Ureter (tissue), 1 donor: ENCODE measurements at places on chromosomes 3 and 15.

DNA sequence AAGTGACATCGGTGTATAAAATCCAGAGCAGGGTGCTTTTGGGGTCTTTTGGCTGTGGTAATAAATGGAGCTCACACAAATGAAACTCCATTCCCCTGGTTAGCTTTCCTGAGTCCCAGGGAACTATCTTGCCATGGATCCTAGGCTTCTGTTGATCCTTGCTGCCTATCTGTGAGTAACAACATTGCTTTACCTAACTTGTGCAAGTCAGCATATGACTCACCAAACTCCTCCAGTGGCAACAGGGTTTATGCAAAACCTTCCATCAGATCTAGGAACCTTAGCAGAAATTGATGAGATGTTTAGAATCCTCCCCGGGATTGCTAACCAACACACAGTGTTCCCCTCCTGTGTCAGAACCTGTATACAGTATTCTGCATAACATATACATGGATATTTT is 105.4 kb downstream of the SCAPER start:
- no peak for DNase-seq

DNA sequence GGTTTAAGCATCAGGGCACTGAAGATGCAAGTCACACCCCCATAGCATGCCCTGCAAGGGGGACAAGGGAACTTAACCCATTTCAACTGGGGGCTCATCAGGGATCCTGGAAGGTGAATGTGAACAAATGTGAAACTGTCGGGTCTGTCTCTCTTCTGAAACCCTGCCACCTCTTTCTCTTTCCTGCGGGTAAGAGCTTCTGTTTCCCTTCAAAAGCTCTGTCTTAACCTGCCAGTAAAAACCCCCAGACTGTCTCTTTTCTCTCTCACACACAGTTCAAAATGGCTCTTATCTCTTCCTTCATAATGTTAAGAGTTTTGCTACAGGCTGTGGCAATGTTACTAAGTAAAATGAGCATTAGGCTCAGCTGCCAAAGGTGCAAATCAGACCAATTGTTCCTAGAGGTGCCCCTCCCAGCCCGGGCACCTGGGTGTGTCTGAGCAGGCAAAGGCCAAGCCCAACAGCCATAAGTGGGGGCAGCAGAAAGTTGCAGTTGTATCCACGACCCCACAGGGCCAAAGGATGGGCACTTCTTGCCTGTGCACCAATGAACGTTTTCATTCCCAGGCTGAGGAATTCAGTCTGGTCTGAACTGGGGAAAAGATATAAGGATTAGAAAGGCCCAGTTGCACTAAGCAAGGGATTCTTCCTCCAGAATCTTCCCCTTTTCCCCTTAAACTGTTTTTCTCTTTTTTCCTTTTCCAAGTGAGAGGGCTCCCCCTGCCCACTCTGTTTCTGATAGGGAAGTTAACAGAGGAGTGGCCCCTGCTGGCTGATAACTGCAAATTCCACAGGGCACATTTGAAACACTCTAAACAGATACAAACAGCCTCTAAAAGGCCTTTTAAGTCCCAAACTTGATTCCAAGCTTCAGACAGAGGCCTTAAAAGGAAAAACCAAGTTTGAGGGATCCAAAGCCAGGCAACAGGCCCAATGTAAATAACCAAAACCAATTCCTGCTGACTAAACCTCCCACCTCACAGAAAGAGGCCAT is 113.8 kb upstream of the EPHA6 start:
- DNase-seq: no peak

DNA sequence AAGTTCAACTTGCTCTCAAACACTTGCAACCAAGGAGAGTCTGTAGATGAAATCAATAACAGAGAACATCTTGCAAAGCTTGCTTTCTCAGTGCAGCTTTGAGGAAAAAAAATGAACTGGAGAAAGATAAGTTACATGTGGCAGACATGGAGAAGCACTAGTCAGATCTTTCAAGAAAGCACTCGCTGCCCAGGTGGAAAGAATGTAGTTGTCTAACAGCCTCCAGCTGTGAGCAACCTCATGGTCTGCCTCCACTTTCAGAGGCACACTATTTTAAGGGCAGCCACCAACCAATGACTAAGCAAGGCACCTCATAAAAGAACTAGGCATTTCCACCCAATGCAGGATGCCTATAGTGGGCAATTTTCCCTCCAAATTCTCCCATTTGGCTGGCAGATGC is 125.4 kb upstream of the CPNE4 start:
- no peak for DNase-seq

- DNase-seq: no peak
Measured at GRCh38 chr15:61634837-61635236, 405.7 kb upstream of the RORA start.

- DNase-seq: no peak
Measured at GRCh38 chr3:105826778-105827634, 41.8 kb downstream of the CBLB start.

- DNase-seq: no peak
Measured at GRCh38 chr3:13294442-13295351, 125.4 kb downstream of the NUP210 start.

DNA sequence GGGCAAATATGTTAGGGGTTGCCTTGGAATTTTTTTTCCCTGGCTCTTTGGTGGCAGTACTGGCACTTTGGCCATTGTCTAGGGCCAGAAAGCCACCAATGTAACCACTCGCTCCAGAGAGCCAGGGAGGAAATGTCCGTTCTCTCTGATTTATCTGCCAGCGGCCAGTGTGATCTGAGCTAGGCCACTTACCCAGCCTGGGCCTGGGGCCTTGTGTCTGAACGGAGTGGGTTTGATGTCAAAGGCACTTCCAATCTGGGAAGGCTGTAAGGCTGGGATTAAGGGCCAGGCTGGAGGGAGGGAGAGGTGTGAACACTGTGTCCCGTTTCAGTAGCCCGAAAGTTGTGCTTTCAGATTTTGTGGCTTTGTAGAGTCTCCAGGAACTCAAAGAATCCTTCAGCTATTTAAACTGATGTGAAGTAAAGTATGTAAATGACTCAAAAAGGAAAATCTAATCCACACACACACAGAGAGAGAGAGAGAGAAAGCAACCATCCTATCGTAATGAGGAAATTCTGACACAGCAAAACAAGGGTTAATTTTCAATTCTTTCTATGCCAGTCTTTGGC is 271.0 kb downstream of the PDZRN3 start:
- no peak for DNase-seq

GRCh38 chr3:71087143-71088018 is 496.1 kb downstream of the FOXP1 start:
- no peak for DNase-seq

GRCh38 chr15:97482521-97482920 is 478.0 kb upstream of the ARRDC4 start:
- DNase-seq: no peak

DNA sequence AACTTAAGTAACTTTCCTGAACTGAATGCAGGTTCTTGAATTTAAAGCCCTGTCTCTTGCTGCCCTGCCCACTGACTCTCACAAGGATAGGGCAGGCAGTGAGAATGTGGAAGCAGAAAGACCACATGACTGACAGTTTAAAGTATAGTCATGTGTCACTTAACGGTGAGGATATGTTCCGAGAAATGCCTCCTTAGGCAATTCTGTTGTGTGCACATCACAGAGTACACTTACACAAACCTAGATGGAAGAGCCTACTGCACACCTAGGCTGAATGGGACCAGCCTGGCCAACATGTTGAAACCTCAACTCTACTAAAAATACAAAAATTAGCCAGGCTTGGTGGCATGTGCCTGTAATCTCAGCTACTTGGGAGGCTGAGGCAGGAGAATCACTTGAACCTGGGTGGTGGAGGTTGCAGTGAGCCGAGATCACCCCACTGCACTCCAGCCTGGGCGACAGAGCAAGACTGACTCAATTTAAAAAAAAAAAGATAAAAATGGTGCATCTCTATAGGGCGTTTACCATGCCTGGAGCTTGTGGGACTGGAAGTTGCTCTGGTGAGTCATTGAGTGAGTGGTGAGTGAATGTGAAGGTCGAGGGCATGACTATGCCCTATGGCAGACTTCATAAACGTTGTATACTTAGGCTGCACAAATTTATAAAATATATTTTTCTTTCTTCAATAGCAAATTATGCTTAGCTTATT is 18.9 kb upstream of the COPG1 start:
- DNase-seq: no peak

- no peak for DNase-seq
Measured at GRCh38 chr3:24300949-24301348, 193.7 kb downstream of the THRB start.

- no peak for DNase-seq
Measured at GRCh38 chr3:135874035-135874434, 91.5 kb upstream of the PPP2R3A start.

- no peak for DNase-seq
Measured at GRCh38 chr3:48716508-48716981, 476 bp downstream of the IP6K2 start.

GRCh38 chr3:58567251-58567515 is 10.0 kb downstream of the FAM107A start:
- DNase-seq: no peak
